Activated CD4-positive, alpha-beta memory T cell treated with anti-CD3 and anti-CD28 coated beads for 36 hours (primary cell): ENCODE measurements at places on chromosomes 6 and 20. TPM values are rescaled to one million over a fixed set of nuclear protein-coding genes. Genes with fewer than 3 reads are reported as not detected.

SSTR4 gene
- not detected for total RNA-seq

STMND1 gene
- total RNA-seq = not detected

RPL10A gene
- total RNA-seq = 2,144 TPM

RCAN2 gene
- 4.3 TPM for total RNA-seq

- H3K27me3 ChIP-seq = no peaks in the 10 kb centered on the region
- no peak for DNase-seq
- H3K36me3 ChIP-seq = peaks cover 32% of the 10 kb centered on the region
- H3K4me1 ChIP-seq = no peaks in the 10 kb centered on the region
Observed at GRCh38 chr20:35917077-35917476, 37.2 kb downstream of the SCAND1 start.

MYH7B gene
- total RNA-seq = 0.50 TPM

DNA sequence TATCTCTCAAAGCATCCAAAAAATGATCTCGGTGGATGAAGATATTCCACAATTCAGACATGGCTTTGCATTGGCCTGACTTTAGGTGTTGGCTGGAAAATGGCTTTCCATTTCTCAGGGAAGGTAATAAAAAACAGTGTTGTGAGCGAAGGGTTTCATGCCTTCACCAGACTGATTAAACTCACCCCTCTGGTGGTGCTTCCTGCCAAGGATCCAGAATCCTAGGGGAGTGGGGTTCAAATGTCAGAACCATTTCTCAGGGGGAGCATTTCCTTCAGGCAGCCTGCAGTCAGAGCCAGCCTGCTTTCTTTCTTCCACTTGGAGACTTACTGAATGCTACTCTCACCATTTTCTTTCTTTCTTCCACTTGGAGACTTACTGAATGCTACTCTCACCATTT lies 45.7 kb upstream of the SMIM28 start:
- H3K36me3 ChIP-seq = no peaks in the 10 kb centered on the region
- H3K27ac ChIP-seq = no peak overlapping the region
- no peaks in the 10 kb centered on the region for H3K4me1 ChIP-seq
- DNase-seq = no peak

GRCh38 chr6:30847971-30848436 lies 36.3 kb upstream of the DDR1 start:
- no peak for DNase-seq
- H3K4me3 ChIP-seq = no peak overlapping the region
- H3K27ac ChIP-seq = no peak overlapping the region
- H3K27me3 ChIP-seq = peaks cover 5% of the 10 kb centered on the region
